ENCODE measurements at places on chromosomes 7 and 10. TPM values are rescaled to one million over a fixed set of nuclear protein-coding genes. Genes with fewer than 3 reads are reported as not detected.
A peak's percentile ranks its signal among the peaks of the same experiment; 100 is the strongest.

- DNase-seq = no peak
These were observed 19.1 kb downstream of the BTRC start for GRCh38 chr10:101373063-101373462.

DNA sequence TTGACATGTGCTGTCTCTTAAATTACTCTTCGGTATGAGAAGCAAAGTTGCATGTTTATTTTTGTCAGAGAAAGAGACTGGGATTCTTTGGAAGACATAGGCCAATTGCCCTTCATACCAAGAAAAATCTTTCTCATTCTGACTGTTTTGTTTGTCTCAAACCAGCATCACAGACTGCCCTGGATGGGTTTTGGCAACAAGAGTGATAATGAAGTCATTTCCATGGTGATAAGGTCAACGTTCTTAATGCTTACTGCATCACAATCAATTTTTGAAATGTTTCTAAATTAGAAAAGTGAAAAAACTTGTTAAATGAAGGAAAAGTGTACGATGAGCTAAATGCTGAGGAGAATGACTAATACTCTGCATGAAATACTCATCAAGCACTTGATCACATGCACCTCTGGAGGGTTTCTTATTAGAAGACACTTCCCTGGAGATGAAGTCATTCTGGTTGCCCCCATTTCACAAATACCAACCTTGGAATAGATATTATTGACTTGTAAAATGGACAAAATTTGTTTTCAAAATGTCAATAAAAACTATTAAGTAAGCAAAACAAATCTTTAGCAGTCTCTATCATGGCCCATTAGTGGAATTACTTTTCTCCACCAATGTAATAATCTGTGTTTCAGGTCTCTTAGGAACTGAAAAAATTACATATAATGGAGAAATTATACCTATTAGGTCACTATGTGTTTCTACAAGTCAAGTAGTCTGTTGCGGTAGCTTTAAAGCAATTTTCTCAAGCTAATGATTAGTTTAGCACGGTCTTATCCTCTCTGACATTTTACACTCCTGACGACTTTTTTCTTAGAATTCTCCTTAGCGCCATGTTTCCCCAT is 19.9 kb upstream of the SEC61G start:
- no peak for DNase-seq

DNA sequence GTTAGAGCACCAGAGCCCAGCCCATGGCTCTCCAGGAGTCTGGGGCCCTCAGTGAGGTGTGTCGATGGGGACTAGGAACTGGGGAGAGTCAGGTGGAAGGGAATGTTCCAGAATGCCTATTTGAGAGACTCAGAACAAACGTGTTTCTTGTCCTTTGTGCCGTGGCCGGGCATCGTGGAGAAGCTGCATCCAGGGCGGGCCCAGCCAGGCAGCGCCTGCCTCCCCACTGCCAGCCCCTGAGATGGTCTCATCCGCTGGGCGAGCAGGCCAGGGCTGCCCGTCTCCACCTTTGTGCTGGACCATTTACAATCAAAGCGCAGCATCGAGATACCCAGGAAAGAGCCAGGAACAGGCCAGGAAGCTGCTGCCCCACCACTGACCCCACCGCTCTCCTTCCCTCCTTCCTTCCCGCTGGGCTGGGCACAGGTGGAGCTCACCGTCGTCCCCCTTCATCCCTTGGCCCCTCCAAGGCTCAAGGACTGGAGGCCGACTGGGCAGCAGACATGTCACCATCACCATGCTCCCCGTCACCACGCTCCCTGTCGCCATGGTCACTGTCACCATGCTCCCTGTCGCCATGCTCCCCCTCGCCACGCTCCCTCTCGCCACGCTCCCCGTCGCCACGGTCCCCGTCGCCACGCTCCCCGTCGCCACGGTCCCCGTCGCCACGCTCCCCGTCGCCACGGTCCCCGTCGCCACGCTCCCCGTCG is 71.1 kb upstream of the ADGRA1 start:
- DNase-seq = no peak

HMX2 gene
- total RNA-seq = not detected

- DNase-seq = no peak
These were observed 37.1 kb upstream of the COMTD1 start for GRCh38 chr10:75272896-75273295.

NUP42 gene
- total RNA-seq = 36.5 TPM

GPR37 gene
- 2.2 TPM for total RNA-seq

DNA sequence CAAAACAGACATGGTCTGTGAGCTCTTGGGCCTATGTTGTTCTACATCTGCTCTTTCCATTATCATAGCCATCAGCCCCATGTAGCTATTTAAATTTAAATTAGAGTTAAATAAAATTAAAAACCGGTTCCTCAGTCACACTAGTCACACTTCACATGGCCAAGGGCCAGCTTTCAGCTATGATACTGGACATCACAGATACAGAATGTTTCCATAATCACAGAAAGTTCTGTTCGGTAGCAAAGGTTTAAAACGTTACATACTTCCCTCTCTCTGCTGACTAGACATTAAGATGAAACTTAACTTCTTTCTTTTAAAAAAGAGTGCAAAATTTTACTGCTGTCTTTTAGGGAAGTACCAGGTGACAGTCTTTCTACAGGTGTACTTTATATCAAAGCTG is 43.0 kb downstream of the SRPK2 start:
- no peak for DNase-seq

ENO4 gene
- total RNA-seq = 0.22 TPM

- no peak for DNase-seq
These were observed 148.1 kb upstream of the CELF2 start for GRCh38 chr10:10869592-10869991.

COL13A1 gene
- 5.9 TPM for total RNA-seq

PDLIM1 gene
- 67.4 TPM for total RNA-seq

DNA sequence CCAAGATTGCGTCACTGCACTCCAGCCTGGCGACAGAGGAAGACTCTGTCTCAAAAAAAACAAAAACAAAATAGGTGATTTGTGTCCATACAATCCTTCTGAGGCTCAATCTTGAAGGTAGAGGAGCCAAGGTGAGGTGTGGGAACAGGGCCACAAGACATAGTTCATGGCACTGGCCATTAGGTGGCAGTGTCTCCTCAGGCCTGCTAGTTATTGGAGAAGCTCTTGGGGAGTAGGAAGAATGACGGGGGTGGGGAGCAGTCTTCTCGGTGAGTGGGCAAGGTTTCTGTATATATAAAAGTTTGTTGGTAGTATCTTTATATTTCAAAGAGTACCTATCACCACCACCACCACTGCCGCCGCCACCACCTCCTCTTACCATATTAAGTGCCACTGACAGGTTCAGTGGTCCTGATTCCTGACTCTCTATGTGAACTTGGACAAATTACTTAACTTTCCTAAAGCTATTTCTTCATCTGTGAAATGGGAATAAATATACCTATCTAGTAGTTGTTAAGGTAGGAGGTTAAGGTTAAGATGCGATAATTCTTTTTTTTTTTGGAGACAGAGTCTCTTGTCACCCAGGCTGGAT is 24.0 kb downstream of the CCSER2 start:
- peak; percentile 53 for DNase-seq

MYL10 gene
- not detected for total RNA-seq

DNA sequence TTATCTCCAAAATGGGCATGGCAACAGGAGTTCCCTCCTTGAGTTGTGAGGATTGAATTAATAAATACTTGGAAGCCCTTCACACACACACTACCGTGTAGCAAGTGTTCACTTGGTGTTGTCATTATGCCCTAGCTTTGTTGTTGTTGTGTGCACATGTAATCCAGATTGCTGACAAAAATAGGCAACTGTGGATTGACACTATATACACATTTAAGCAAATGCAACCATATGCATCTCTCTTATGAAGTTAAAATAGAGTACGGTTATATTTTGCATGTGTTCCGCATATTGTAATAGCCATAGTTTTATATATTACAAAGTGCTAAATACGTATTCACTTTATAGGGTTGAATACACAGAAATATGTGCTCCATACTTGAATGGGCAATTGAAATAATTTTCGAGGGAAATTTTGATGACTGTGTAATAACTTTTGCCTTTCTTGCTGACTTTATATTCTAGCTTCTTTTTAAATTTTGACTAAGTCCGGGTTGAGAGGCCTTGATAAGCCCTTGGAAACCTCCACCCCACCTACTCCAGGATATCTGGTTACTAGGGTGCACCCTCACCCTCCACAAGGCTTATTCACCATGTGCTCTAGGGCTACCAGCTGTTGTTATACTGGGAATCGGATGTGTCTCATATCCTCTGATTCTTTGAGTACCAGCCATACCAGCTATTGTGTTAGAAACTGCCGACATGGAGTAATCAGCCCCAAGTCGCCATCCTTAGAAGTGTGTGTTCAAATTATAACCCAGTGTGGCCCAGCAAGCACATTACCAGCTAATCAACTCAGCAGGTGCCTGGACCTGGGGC is 265.0 kb downstream of the CAMK1D start:
- no peak for DNase-seq

PAX2 gene
- 5.0 TPM for total RNA-seq

- DNase-seq = no peak
These were observed 72.8 kb upstream of the CUX1 start for GRCh38 chr7:101744588-101744987.

DNA sequence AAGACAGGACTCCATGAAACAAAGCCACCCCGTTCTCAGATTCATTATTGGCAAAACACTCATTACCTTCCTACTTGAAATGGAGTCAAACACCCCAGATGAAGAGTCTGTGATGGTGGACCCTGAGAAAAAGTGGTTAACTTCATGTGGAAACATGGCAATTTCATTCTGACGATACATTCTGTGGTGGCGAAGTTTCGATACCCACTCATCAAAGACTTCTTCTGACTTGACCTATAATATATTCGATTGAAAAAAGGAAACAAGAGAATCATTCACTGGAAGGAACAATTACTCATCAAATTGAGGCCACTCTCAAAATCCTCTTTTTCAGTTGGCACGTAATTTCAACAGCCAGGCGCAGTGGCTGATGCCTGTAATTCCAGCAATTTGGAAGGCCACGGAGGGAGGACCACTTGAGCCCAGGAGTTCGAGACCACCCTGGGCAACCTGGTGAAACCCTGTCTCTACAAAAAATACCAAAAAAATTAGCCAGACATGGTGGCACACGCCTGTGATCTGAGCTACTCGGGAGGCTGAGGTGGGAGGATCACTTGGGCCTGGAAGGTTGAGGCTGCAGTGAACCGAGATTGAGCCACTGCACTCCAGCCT is 108.8 kb upstream of the GSDME start:
- DNase-seq = no peak

DNA sequence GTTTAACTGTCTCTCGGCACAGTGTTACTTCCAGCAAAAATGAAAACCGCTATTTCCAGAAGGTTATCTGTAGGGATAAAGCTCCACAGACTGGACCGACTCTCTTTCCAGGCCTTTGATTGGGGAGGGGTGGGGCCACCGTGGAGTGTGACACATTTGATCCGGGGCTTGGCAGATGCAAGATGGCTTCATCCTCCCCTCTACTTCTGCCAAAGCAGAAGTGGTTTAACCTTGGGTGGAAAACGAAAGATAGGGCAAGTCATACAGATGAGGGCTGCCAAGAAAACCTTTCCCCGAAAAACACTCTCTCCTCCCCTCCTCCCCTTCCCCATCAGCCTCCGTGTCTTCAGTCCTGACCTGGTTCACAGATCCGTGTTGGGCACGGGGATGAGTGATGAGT is 139.7 kb upstream of the SH2B2 start:
- DNase-seq = no peak

DNA sequence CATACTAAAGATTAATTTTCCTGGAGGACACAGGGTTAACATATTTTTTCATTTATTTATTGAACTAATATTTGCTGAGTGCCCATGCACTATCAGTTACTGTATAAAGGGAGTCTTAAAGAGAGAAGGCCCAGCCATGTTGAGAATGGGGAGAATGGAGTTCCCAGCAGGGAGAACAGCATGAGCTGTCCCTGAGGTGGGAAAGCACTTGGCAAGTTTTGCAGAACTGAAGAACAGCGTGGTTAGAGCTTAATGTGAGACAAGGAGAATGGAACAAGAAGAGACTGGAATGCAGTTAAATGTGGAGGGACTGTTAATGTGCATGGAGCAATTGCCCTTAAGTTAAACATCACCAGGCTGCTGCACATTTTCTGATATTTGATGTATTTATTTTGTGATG is 435.4 kb downstream of the SUGCT start:
- no peak for DNase-seq

RSPH10B2 gene
- 0.37 TPM for total RNA-seq

GRCh38 chr10:95693071-95693667 is 558 bp downstream of the TCTN3 start:
- DNase-seq = no peak

OR9A2 gene
- not detected for total RNA-seq

- no peak for DNase-seq
These were observed 15.9 kb downstream of the FAM53B start for GRCh38 chr10:124728071-124728829.

KRIT1 gene
- 32.4 TPM for total RNA-seq

DNA sequence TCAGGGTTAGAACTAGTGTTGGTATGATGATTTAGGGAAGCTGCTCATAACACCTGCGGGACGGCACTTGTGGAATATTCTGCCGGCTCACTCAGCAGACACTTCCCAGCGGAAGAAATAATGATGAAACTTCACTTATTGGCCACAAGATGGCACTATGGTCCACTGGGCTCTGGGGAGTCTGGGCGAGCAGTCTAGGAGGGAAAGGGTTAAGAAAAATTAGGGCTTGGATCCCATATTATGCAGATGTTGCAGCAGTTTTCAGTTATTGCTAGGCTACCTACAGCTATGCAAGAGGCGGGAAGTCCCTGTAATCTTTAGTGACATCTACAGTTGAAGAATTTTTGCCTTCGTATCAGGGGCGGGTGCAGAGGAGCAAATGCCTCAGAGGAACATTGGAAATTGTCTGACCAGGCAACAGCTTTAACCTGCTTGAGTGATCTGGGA is 238.7 kb upstream of the PRSS58 start:
- peak; percentile 42 for DNase-seq

- no peak for DNase-seq
These were observed 140.9 kb downstream of the PTPRN2 start for GRCh38 chr7:158446706-158447105.

GRCh38 chr7:154855366-154855765 is 147.6 kb downstream of the PAXIP1 start:
- DNase-seq = no peak

GRCh38 chr7:69799990-69800389 is 201.7 kb downstream of the AUTS2 start:
- no peak for DNase-seq

GRCh38 chr7:104275900-104276299 is 52.5 kb upstream of the LHFPL3 start:
- no peak for DNase-seq

- no peak for DNase-seq
These were observed 64.0 kb downstream of the DKK1 start for GRCh38 chr10:52378124-52378523.

PRF1 gene
- total RNA-seq = 6.4 TPM

- no peak for DNase-seq
These were observed 57.9 kb downstream of the GATA3 start for GRCh38 chr10:8112230-8112905.

Data from HCT116 (cell line).